Gastrocnemius medialis (tissue), 4 donors: ENCODE measurements at places on chromosomes 13 and 19. TPM values are rescaled to one million over a fixed set of nuclear protein-coding genes. Genes with fewer than 3 reads are reported as not detected.

DNA sequence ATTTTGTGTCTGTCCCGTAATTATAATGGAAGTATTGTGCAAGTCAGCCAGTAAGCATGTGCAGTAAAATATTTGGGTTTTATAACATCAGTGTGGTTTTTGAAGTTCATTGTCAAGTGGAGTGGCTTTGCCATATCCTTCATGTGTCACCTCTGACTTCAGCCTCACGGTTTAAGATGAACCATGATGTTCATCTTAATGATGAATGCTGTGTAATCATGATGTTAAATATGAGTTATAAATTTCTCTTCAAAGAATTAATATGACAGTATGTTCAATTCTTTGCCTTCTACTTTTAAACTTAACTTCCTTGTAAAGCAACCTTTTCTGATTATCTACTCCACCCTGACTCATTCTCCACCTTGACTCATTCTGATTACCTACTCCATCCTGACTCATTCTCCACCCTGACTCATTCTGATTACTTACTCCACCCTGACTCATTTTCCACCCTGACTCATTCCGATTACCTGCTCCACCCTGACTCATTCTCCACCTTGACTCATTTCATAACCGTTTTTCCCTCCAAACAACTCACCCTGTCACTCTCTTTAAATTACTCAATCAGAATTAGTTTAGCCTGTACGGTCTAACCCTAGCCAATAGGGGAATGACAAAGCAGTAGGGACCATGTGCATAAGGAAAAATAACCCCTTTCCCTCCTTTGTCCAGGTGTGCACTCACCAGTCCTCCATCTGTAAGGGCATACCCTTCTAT, 50.3 kb upstream of the ANKRD10 start:
- H3K36me3 ChIP-seq = no peaks in the 10 kb centered on the region
- no peak overlapping the region for H3K4me3 ChIP-seq
- H3K27me3 ChIP-seq = no peaks in the 10 kb centered on the region
- no peak for DNase-seq

DNA sequence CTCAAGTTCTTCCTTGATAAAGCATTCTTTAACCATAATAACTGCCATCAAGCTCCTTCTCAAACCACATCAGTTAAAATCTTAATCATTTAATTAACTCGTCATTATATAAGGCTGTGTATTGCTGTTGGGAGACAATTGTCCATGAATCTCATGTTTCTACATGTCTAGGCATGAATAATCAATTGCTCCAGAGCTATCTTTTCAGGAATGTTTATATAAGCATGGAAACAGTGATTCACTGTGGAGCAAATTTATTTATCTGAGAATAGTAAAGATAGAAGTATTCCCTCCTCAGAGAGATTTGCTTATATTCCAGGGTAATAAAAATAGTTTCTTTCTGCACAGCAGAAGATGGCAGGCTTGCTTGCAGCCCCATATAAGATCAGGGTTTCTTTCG, 71.1 kb downstream of the CBY2 start:
- no peak for DNase-seq
- H3K27me3 ChIP-seq = no peaks in the 10 kb centered on the region
- H3K27ac ChIP-seq = no peak overlapping the region
- no peak overlapping the region for H3K4me3 ChIP-seq
- H3K4me1 ChIP-seq = peaks cover 4% of the 10 kb centered on the region

- no peaks in the 10 kb centered on the region for H3K36me3 ChIP-seq
- H3K27me3 ChIP-seq = no peaks in the 10 kb centered on the region
- DNase-seq = no peak
- H3K27ac ChIP-seq = peak overlapping the region; percentile 88
- H3K4me1 ChIP-seq = peaks cover 31% of the 10 kb centered on the region
Observed at GRCh38 chr19:46714444-46715106, 2.3 kb downstream of the PRKD2 start.

GRCh38 chr13:66362485-66362884, 867.7 kb downstream of the PCDH9 start:
- no peak overlapping the region for H3K4me3 ChIP-seq
- no peak overlapping the region for H3K27ac ChIP-seq
- DNase-seq = no peak

DNA sequence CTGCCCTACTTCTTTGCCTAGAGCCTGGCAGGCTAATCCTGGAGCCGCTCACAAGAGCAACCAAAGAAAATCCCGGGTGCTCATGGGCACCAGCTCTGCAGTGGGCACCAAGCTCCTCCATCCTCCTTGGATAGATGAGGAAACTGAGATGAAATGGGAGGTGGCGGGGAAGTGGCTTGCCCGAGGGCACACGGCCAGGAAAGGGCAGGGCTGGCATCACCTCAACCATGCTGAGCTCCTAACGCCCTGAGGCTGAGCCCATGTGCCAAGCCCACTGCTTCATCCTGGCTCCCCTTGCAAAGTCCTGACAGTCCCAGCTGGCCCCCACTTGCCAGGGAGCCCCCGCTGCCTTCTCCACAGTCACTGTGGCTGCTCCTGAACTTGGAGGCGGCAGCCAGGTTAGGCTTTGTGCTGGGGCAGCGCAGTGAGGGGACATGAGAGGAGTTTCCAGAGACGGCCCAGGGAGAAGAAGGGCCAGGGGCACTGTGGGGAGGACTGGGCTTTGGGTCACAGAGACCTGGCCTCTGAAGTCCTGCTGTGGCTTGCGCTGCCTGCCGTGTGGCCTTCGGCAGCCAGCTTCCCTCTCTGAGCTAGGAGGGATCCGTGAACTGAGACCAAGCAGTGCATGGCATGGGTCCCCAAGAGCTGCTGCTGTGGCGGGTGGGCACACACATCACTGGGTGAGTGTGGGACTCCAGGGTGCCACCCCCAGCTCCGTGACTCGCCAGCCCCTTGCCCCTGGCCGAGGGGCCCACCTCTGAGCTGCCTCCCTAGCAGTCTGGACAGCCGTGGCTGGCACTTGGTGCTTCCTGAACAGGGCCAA, 17.5 kb downstream of the TMED1 start:
- peak overlapping the region; percentile 64 for H3K27ac ChIP-seq
- no peak for DNase-seq
- peaks cover 5% of the 10 kb centered on the region for H3K4me1 ChIP-seq
- no peak overlapping the region for H3K4me3 ChIP-seq
- no peaks in the 10 kb centered on the region for H3K27me3 ChIP-seq

Gene FAM83E
- total RNA-seq = not detected

Gene SETDB2
- total RNA-seq = 4.9 TPM

Gene CD79A
- not detected for total RNA-seq

DNA sequence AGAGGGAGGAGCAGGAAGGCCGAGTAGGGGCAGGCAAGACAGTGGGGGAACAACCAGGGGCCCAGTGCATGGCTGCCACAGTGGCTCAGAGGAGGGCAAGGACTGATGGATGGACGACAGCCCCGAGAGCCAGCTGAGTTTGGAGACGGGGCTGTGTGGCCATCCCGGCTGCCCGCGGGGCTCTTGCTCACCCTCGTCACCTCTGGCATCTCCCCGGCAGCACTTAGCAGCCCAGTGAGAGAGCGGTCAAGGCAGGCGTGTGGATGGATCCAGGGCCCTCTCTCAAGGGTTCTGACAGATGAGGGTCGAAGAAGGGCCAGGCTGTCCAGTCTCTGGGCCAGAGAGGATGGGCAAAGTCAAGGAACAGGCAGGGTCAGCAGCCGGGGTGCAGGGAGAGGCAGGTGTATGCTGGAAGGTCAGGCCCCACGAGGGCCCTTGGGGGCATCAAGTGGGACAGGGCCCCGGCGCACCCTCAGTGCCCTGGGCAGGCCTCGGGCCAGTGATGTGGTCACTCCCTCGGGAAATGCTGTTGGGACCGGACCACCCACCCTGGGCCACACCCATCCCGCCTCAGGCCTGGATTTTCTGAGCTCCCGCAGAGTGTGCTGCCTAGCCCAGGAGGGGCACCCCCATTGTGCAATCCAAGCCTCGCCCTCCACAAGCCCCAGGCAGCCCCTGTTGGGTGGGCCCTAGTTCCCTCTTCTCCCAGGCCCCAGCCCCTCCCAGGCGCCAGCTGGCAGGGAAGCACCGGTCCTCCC, 56.4 kb upstream of the TPM4 start:
- H3K27me3 ChIP-seq = no peaks in the 10 kb centered on the region
- no peaks in the 10 kb centered on the region for H3K4me1 ChIP-seq
- no peak overlapping the region for H3K27ac ChIP-seq
- no peak overlapping the region for H3K4me3 ChIP-seq
- DNase-seq = no peak
- no peaks in the 10 kb centered on the region for H3K36me3 ChIP-seq

DNA sequence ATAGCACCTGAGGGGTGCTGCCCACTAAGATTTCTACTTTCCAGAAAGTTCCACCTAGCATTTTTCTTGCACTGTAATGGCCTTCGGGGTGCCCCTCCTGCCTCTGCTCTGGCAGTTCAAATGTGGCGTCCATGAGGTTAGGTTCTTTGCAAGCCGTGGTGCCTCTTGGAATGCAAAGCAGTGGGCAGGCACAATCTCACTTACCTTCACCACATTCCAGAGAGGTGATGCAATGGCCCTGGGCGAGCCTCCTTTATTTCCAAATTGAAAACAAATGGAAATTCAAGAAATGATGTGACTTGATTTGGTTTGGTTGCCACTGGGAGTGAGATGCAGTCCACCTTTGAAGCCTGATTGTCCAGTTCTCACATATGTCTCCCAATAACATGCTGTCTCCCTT, 46.9 kb downstream of the FGF9 start:
- no peak overlapping the region for H3K4me3 ChIP-seq
- no peak overlapping the region for H3K27ac ChIP-seq
- no peak for DNase-seq

GRCh38 chr13:46648166-46648607, 95.2 kb downstream of the LRCH1 start:
- peaks cover 9% of the 10 kb centered on the region for H3K4me1 ChIP-seq
- H3K36me3 ChIP-seq = no peaks in the 10 kb centered on the region
- no peaks in the 10 kb centered on the region for H3K27me3 ChIP-seq
- DNase-seq = no peak

Gene NOSIP
- 74.5 TPM for total RNA-seq

DNA sequence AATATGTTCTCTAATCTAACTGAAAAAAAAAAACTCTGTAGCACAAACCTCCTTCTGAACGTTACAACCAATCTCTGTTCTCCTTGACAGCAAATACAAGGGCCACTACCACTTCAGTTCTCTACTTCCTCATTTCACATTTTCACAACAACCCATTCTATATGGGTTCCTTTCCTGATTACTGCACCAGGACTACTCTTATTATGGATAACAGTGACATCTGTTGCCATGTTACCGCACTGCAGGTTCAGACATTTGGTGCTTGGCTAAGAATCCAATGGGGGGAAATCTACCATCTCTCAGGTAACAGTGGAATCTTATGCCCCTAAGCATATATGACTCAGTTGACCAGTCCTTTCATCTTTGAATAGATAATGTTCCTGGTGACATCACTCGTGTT, 11.6 kb upstream of the FPR3 start:
- H3K27me3 ChIP-seq = no peaks in the 10 kb centered on the region
- no peaks in the 10 kb centered on the region for H3K4me1 ChIP-seq
- H3K36me3 ChIP-seq = no peaks in the 10 kb centered on the region
- DNase-seq = no peak

DNA sequence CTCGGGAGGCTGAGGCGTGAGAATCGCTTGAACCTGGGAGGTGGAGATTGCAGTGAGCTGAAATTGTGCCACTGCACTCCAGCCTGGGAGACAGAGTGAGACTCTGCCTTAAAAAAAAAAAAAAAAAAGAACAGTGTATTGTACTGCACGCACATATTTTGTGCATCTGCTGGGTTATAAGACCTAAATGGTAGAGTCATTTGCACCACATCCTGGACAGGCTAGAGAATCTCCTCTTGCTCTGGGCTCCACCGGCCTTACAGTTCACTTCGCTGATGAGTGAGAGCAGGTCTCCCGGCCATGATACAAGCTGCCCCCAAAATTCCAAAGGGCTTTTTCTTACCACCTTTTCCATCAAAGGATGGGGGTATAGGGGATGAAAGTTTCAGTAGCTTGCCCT, 7.2 kb upstream of the SAE1 start:
- H3K4me3 ChIP-seq = no peak overlapping the region
- peaks cover 2% of the 10 kb centered on the region for H3K4me1 ChIP-seq
- H3K36me3 ChIP-seq = no peaks in the 10 kb centered on the region
- no peak overlapping the region for H3K27ac ChIP-seq

- no peaks in the 10 kb centered on the region for H3K36me3 ChIP-seq
- H3K4me1 ChIP-seq = no peaks in the 10 kb centered on the region
- H3K27me3 ChIP-seq = no peaks in the 10 kb centered on the region
- no peak for DNase-seq
- H3K27ac ChIP-seq = no peak overlapping the region
Observed at GRCh38 chr19:11284515-11284914, 11.4 kb upstream of the TSPAN16 start.

DNA sequence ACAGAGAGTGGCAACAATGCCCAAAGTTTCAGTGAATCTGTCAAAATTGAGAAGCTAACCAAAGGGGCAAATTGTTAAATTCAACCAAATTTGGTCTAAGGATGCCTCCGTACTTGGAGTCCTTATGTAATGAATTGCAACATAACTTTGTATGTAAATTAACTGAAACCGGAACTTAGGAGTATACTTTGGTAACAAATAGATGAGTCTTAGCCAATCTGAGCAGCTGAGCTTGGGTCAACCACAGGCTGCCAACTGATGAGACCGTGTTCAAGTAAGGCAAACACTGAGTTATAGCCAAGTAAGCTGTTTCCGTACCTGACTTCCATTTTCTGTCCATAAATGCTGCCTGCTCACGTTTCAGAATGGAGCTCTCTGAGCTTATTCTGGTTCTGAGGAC, 5.3 kb downstream of the VWA8 start:
- H3K36me3 ChIP-seq = no peaks in the 10 kb centered on the region
- DNase-seq = no peak
- no peaks in the 10 kb centered on the region for H3K27me3 ChIP-seq
- H3K4me1 ChIP-seq = peaks cover 51% of the 10 kb centered on the region
- H3K27ac ChIP-seq = peak overlapping the region; percentile 90
- no peak overlapping the region for H3K4me3 ChIP-seq

DNA sequence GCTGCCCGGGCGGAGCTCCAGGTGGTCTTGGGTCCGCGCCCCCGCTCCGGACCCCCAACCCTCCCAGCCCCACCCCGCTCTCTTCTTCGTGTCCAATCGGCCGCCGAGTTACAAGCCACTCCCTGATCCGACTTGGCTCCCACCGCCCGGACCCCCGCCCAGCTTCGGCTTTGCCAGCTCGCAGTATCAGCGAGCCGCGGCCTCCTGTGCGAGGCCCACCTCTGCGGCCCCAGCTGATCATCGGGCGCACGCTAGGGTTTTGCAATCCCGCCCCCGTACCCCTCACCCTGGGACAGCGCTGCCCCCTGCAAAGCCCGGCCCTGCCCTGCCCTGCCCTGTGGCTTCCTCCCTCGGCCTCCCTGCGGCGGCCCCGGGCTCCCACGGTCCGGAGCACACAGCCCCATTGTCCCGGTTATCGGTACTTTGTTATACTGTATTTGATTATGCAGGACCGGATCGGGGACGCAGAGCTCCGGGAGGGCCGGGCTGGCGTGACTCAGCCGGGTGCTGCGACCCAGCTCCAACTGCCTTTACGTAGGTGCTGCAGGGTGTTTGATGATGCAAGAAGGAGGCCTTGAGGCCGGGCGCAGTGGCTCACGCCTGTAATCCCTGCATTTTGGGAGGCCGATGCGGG, 598 bp upstream of the LPAR2 start:
- H3K4me1 ChIP-seq = no peaks in the 10 kb centered on the region
- no peak for DNase-seq
- H3K27me3 ChIP-seq = peaks cover 15% of the 10 kb centered on the region
- H3K36me3 ChIP-seq = no peaks in the 10 kb centered on the region
- no peak overlapping the region for H3K27ac ChIP-seq

Gene TSKS
- total RNA-seq = not detected

Gene PRRG2
- total RNA-seq = not detected

Gene FAM187B
- not detected for total RNA-seq
